ENCODE measurements at places on chromosomes 4 and X. TPM values are rescaled to one million over a fixed set of nuclear protein-coding genes. Genes with fewer than 3 reads are reported as not detected.

- H3K4me3 ChIP-seq: no peak overlapping the region
- no peaks in the 10 kb centered on the region for H3K36me3 ChIP-seq
- H3K27ac ChIP-seq: peak overlapping the region; percentile 41
- H3K27me3 ChIP-seq: peaks cover 8% of the 10 kb centered on the region
These were observed 196.0 kb upstream of the PSAPL1 start for GRCh38 chr4:7630568-7631287.

Gene GPR78
- total RNA-seq: not detected

GRCh38 chr4:54296548-54297203 lies 67.6 kb downstream of the PDGFRA start:
- peaks cover 14% of the 10 kb centered on the region for H3K4me1 ChIP-seq
- H3K4me3 ChIP-seq: no peak overlapping the region
- H3K27me3 ChIP-seq: no peaks in the 10 kb centered on the region
- H3K27ac ChIP-seq: no peak overlapping the region

GRCh38 chr4:123599920-123600810 lies 203.6 kb downstream of the SPRY1 start:
- H3K4me1 ChIP-seq: peaks cover 21% of the 10 kb centered on the region
- H3K4me3 ChIP-seq: no peak overlapping the region
- DNase-seq: peak; percentile 83

DNA sequence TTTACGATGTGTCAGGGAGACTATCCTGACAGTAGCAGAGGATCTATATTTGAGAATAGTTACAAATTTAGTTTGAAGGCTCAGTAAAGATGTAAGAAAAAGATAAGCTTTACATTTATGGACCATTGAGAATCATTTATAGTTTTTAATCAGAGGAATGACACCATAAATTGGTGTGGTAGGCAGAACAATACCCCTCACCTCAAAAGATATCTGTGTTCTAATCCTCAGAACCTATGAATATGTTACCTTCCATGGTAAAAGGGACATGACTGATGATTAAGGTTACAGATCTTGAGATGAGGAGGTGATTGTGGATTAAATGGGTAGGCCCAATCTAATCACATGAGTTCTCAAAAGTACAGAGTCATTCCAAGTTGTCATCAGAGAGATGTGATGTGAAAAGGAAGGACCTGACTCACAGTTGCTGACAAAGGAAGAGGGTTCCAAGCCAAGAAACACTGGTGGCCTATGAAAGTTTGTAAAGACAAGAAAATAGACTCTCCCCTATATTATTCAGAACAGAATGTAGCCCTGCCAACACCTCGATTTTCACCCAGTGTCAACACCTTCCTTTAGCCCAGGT lies 27.0 kb downstream of the EREG start:
- H3K4me1 ChIP-seq: no peaks in the 10 kb centered on the region
- H3K4me3 ChIP-seq: no peak overlapping the region
- H3K36me3 ChIP-seq: no peaks in the 10 kb centered on the region
- DNase-seq: no peak
- no peaks in the 10 kb centered on the region for H3K27me3 ChIP-seq

DNA sequence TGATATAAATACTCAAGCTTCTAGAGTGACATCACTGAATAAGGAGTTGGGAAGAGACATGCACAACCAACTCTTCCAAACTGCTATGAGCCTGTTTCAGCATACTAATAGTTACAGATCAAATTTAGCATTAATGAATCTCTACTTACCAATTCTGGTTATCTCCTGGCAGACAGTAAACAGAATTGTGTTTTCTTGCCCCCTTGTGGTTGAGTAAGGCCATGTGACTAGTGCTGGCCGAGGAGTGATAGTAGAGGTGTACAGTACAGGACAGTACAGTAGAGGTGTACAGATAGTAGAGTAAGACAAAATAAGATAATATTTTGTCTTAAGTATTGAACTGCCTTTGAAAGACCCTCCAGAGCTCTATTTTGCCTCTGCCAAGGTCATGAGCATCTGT lies 681.4 kb downstream of the GABRG1 start:
- DNase-seq: no peak
- H3K4me1 ChIP-seq: no peaks in the 10 kb centered on the region
- no peaks in the 10 kb centered on the region for H3K27me3 ChIP-seq
- H3K27ac ChIP-seq: no peak overlapping the region

- peaks cover 14% of the 10 kb centered on the region for H3K4me1 ChIP-seq
- no peak for DNase-seq
- H3K4me3 ChIP-seq: no peak overlapping the region
- H3K36me3 ChIP-seq: no peaks in the 10 kb centered on the region
These were observed 214.1 kb upstream of the ANXA3 start for GRCh38 chr4:78337244-78338020.

- no peaks in the 10 kb centered on the region for H3K4me1 ChIP-seq
- H3K4me3 ChIP-seq: no peak overlapping the region
- no peak overlapping the region for H3K27ac ChIP-seq
- no peak for DNase-seq
- H3K36me3 ChIP-seq: no peaks in the 10 kb centered on the region
These were observed 107.6 kb upstream of the SMIM10 start for GRCh38 chrX:134883137-134883700.

DNA sequence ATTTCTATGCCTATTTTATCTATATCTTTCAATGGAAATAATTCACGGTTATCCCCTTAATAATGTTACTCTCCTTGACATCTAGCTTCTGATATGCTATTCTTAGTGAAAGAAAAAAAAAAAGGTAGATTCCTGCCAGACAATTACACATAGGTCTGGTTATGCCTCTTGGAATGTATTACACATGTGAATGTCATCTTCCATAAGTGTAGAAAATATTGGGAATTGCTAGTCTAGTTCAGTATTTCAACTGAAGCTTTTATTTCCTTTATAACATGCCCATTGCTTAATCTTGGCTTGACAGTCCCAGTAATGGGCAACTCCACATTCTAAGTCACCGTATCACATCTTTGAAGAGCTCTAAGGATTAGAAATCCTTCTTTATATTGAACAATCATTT lies 25.4 kb upstream of the PPP1R2C start:
- no peak for DNase-seq
- no peaks in the 10 kb centered on the region for H3K27me3 ChIP-seq
- no peaks in the 10 kb centered on the region for H3K36me3 ChIP-seq
- no peak overlapping the region for H3K4me3 ChIP-seq

Gene CHM
- 9.7 TPM for total RNA-seq
